ENCODE measurements at places on chromosomes 16 and 17.

- DNase-seq = no peak
Observed at GRCh38 chr16:5354645-5355044, 257.1 kb upstream of the EEF2KMT start.

DNA sequence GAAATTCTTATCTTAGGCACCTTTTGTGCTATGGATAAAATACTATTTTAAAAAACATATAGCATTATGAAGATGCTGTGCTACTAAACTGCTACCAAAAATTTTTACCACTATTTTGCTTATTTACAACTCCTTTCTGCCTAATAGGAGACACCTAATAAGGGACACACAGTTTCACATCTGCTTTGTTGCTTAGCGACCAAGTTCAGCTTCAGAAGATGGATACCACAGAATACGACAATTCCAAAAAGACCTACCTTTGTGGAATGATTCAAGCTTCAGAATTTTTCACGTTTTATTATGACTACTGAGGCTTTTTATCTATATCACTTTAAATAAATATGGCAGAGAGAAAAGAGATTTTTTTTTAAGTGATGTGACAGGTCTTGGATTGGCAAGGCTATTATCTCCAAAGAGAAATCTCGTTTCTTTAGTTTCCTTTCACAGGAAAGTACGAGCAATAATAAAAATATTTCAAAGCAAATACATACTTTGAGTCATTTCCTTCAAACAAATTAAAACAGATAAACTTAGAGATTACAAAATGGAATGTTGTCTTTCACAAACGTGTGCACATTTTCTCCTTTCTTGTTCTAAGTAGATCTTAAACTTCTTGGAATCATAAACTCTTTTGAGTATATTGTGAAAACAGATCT lies 35.4 kb downstream of the SPAG9 start:
- no peak for DNase-seq

DNA sequence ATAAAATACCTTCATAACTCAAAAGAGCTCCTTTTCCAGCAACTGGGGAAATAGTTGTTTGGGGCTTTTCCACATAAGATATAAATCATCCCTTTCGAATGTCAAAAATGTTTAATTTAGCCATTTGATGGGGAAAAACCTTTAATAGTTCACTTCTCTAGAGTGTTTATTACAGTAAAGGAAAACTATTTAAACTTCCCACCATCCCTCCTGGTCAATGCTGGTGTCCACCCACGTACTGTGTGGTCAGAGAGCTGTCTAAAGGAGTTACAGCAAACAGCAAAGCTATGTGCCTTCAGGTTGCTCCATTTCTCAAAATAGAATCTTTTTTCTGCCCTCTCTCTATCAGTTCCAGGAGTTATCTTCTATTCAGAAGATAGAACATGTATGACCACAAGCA lies 33.5 kb downstream of the KANSL1 start:
- no peak for DNase-seq

DNA sequence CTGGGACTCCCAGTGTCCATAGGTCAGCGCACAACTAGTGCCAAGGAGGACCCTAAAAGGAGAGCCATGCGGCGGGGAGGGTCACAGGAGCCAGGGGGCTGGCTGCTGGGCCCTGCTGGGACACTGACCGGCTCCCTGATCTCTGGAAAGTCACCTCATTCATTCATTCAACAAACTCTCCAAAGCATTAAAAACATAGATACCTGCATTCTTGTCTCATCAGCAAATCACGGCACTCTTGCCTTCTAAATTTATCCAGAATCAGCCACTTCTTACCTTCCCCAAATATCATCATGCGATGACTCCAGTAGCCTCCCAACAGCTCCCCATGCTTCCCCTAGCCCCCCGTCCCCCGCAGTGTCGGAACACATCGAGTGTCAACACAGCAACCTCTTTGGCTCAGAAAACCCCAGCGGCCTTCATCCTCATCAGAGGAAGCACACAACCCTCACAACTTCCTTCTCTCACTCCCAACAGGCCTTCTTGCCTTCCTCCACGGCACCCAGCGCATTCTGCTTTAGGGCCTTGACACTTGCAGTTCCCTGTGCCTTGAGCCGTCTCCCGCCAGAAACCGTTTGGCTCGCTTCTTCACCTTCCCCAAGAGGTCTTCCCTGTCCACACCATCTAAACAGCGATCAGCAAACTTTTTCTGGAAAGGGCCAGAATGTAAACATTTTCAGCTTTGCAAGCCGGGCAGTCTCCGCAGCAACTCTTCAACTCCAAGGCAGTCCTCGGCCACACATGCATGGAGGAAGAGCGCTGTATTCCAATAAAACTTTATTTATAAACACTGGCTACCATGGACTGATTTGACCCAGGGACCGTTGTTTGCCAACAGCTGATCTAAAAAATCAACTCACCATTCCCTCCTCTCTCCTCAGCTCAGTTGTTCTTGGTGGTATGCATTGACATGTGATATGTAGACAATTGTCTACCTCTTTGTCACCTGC lies 119.5 kb upstream of the TNRC6C start:
- DNase-seq = no peak

DNA sequence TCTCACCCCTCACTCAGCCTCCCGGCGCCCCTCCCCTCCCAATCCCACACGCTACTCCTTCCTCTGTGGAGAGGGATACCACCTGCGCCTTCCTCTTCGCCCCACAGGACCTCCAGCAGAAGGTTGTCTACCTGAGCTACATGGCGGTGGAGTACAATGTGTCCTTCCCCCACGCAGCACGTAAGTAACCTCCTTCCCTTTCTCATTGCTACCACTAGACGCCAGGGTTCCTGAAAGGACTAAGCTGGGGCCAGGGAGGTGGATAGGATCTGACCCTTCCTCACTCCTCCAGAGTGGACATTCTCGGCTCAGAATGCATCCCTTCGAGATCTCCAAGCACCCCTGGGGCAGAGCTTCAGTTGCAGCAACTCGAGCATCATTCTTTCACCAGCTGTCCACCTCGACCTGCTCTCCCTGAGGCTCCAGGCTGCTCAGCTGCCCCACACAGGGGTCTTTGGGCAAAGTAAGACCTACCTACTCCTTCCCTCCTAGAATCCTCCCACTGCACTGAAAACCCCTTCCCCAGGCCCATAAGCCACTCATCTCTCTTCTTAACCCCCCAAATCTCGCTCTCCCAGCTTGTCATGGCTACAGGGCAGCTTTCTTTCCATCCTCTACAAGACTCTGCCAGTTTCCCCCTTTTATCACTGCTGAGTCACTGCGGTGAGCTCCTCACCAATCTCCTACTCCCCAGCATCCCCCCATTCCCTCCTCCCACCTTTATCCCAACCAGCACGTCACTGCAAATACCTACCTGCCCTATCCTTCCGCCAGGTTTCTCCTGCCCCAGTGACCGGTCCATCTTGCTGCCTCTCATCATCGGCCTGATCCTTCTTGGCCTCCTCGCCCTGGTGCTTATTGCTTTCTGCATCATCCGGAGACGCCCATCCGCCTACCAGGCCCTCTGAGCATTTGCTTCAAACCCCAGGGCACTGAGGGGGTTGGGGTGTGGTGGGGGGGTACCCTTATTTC lies 1.5 kb downstream of the CD68 start:
- no peak for DNase-seq

GRCh38 chr17:35082073-35082657 lies 18.7 kb upstream of the RFFL start:
- DNase-seq = no peak

GRCh38 chr17:82924812-82925211 lies 85.0 kb upstream of the ZNF750 start:
- no peak for DNase-seq

DNA sequence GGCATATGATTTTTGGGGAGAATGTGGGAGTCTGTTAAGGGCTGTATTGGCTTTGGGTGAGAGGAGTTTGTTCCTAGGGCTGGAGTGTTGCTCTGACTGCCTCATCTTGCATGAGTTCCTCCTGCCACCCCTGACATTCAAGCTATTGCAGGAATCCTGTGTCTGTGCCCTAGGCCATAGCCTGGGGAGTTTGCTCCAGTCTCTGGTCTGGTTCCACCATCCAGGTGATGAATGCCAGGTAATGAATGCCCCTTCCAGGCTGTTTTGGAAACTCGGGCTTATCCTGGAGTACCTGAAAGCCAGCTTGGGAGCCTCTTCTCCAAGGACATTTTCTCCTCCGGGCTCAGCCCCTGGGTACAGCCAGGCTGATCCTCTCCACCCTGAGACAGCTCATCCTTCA lies 117.0 kb upstream of the IRX3 start:
- DNase-seq = no peak

- no peak for DNase-seq
Observed at GRCh38 chr16:86517652-86518258, 7.4 kb downstream of the FOXF1 start.

DNA sequence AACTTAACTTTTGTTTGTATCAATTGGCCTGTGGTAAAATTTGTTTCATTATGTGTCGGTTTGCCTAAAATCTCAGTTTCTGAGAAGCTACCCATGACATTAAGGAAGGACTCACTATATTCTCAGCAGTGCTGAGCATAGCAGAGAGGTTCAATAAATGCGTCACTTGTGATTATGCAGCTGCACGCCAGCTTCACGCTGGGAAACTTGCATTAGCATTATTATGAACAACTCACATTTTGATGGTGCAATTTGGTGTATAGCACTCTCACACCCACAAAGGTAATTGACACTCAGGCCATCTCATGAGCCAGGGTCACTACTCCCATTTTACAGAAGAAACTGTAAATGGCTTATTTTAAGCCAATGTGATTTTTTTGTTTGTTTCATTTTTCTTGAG lies 80.6 kb upstream of the SALL1 start:
- DNase-seq = no peak

DNA sequence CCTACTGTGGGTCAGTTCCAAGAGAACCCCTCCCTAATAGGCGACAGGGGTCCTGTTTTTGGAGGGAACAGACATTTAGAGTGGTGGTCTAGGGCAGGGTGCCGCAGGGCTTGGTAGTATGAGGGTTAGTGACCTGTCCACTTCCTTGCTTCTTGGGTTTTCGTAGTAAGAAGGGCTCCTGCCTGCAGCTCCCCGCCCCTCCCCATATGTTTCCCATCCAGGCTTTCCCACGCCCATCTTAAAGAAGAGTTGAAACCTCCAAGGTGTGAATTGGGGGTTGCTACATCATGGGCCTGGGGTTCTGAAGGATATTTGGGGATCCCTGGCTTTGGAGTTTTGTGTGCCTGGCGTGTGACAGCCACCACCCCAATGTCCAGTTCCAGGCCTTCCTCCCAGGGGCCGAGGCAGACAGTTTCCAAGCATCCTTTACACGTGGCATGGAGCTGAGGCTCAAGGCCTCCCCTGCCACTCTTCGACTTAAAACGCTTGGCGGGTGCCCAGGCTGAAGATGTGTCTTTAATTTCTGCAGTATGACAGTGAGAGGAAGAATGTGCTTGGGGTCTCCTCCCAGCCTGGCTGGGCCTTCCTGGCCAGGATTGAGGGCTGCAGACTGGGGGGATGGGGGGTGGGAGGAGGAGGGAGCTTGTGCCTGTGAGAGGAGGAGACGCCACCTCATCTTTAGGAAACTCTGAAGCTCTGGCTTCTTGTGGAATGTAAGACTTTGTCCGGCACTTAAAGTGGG lies 2.3 kb upstream of the COL1A1 start:
- no peak for DNase-seq

GRCh38 chr17:19328441-19329061 lies 34.0 kb downstream of the B9D1 start:
- DNase-seq = no peak

- DNase-seq = no peak
Observed at GRCh38 chr17:51629232-51629631, 368.9 kb downstream of the UTP18 start.

- no peak for DNase-seq
Observed at GRCh38 chr17:51076821-51077220, 43.8 kb downstream of the SPAG9 start.

GRCh38 chr17:71634376-71634775 lies 486.4 kb upstream of the SOX9 start:
- no peak for DNase-seq

DNA sequence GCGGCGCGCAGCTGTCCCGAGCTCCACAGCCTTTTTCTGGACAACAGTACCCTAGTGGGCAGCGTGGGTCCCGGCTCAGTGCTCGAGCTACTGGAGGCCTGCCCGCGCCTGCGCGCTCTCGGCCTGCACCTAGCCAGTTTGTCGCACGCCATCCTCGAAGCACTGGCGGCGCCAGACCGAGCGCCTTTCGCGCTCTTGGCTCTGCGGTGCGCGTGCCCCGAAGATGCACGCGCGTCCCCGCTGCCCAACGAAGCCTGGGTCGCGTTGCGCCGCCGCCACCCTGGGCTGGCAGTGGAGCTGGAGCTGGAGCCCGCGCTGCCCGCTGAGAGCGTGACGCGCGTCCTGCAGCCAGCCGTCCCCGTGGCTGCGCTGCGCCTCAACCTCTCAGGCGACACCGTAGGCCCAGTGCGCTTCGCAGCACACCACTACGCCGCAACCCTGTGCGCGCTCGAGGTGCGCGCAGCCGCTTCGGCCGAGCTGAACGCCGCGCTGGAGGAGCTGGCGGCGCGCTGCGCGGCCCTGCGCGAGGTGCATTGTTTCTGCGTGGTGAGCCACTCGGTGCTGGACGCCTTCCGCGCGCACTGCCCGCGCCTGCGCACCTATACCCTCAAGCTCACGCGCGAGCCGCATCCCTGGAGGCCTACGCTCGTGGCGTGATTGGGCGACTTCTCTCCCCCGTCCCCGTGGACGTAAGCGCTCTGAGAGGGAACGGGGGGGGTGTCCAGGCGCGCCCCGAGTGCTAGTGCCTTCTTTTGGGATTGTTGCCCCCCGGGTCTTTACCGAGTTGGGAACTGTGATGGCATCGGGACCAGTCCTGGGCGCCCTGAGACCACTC lies 1.2 kb upstream of the HSF4 start:
- DNase-seq = no peak

DNA sequence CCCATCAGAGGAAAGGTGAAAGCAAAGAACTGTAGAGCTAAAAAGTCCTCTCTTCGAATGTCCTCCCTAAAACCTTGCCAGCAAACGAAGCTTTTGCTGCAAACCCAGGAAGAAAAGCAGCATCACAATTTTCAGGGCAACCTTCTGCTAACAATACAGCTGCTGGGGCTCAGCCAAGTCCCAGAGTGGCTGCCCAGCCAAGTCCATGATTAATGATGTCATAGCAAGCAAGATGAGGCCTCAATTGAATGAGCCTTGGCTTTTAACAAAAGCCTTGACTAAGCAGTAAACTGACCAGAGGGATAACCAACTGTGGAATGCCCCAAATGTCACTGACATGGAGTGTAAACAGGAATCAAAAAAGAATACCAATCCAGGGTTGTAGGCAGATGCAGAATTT lies 342.7 kb downstream of the PMP22 start:
- DNase-seq = no peak

DNA sequence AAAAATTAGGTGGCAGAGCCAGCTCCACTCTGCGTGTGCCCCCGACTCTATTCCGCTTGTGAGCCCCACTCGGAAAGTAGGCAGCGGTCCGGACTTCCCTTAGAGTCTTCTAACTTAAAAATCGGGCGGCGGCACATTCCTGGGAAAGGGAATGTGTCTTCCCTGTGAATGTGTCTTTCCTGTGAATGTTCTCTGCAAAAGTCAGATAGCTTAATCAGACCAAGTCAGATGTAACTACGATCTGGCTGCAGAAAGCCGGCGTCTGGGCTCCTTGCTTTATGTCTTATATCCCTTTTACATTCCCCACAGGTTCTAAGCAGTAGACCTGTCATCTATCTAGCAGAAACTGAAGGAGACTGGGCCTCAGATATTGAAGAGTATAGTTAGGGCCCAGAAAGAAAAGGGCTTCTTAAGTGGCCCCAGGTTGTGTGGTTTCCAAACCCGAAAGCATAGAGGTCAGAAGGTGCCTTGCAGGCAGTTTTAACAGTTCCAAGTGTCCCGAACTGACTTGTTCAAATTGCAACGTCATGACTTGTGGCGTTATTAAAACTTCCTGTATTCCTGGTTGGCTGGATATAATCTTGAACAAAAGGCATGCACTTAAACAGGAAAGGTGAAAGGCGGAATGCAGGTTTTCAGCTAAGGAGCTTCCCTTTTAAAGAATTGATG lies 601 bp downstream of the PHKB start:
- DNase-seq = peak; percentile 0

GRCh38 chr16:9092978-9093344 lies 1.5 kb downstream of the HAPSTR1 start:
- peak; percentile 24 for DNase-seq
